ENCODE measurements at places on chromosomes 3 and 15. TPM values are rescaled to one million over a fixed set of nuclear protein-coding genes. Genes with fewer than 3 reads are reported as not detected.

DNA sequence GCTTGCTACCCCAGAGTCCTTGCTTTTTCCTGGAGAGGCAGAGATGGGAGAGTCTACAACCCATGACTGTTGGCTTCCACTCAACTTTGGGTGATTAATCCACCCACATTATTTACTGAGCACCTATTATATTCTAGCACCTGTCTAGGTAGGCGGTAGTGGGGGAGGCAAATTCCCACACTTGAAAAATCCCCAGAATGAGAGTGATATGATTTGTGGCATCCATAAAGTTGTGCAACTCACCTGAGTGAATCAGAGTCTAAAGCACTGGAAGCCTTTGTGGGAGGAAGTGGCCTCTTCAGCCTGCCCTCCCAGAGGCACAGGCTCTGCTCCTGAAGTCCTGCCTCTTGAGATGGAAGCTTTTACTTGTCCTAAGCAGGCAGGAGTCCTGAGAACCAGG is 40.4 kb upstream of the CTNNB1 start:
- DNase-seq = no peak

The TRIM42 gene
- not detected for total RNA-seq

DNA sequence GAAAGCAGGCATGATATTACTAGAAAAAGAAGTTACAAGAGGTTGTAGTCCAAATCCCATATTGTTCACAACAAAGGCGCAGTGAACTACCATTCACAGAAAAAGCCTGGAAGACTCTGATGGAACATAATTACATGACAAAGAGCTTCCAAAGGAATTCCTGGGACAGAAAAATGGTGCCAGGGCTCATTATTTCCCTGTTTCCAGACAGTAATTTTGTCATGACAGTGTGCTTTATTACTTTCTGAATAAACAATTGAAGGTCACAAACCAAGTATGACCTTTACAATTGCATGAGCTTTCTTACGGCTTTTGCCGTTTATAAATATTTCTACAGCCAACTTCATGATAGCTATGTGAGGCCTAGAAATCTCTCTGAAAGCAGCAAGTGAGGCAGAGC is 61.0 kb downstream of the CYFIP1 start:
- peak; percentile 38 for DNase-seq

DNA sequence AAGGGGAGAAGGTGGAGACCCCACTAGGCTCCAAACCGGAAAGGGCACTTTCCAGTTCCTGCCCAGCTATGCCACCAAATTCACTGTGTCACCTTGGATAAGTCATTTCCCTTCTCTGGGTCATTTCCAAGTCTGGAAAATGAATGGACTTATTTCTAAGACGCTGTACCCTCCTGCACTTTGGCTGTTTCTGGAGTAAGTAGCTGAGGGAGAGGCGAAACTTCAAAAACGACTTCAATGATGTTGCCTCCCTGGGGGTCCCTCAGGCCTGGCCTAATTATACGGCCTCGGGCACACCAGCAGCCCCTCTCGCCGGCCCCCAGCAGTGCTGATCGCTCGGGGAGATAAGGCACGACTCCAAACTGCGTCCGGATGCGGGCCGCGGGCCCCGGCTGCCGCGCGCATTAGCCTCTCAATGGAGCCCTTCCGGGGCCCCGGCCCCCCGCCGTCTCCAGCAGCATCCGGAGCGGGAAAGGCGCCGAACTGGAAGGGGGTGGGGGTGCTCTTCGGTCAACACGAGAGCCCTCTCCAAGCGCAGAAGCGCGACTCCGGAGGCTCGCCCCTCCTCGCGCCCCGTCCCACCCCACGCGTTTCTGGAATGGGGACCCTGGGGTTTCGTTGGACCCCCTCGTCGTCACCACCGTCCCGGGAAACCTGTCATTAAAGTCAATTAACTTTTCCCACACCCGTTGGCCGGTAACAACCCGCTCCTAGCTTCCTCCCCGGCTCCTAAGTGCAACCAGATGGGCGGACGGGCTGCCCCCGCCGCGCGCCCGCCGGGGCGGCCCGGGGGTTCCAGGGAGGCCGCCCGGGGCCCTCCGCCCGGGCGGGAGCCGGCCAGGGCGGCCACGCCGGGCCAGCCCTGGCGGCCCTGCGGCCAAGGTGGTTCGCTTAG is 4.8 kb downstream of the HES1 start:
- DNase-seq = peak; percentile 77

- DNase-seq = no peak
Measured at GRCh38 chr3:67000009-67000408, 1.9 kb downstream of the KBTBD8 start.

The PLA2G4B gene
- total RNA-seq = 4.0 TPM

DNA sequence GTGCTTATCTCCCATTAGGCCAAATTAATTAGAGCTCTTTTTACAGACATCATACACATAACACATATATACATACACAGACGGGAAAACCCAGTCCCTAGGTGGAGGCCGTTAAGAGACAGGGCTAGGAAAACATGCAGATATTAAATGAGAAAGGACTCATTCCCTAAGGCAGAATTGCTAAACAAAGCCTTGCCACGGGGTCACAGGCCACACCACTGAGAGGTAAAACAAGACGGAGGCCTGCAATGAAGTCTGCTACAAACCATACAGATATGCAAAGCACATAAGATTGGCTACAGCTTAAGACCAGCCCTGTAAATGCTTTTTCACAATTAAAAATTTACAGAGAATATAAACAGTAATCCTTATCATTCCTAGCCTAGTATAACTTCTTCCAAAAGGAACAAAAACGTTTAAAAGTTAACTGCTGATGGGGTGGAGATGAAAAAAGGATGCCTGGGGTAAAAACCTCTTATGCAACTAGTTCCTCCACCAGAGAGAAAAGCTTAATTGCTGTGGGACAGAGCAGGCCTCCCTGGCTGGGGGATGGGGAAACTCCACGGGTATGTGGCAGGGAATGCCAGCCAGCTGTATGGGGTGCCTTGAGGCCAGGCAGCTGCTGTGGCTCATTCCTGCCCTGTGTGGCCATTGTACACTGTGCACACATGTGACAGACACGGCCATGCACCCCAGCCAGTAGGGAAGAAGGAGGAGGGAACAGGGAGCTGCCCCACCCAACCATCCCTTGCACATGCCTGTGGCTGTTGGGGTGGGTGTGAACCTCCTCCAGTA is 481.4 kb upstream of the LMCD1 start:
- no peak for DNase-seq

DNA sequence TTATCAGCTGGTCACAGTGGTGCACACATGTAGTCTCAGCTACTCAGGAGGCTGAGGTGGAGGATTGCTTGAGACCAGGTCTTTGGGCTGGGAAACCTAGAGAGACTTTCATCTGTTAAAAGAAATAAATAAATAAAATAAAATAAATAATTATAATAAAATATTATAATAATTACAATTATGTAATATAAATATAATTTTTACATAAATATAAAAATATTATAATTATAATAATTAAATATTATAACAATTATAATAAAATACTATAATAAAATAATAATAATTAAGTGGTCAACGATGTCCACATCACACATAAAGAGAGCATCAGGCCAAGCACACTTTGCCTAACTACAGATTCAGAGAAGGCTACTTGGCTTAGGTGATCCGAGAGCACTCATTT is 14.6 kb downstream of the QRICH1 start:
- no peak for DNase-seq

GRCh38 chr3:115685097-115685496 is 61.8 kb downstream of the GAP43 start:
- no peak for DNase-seq

DNA sequence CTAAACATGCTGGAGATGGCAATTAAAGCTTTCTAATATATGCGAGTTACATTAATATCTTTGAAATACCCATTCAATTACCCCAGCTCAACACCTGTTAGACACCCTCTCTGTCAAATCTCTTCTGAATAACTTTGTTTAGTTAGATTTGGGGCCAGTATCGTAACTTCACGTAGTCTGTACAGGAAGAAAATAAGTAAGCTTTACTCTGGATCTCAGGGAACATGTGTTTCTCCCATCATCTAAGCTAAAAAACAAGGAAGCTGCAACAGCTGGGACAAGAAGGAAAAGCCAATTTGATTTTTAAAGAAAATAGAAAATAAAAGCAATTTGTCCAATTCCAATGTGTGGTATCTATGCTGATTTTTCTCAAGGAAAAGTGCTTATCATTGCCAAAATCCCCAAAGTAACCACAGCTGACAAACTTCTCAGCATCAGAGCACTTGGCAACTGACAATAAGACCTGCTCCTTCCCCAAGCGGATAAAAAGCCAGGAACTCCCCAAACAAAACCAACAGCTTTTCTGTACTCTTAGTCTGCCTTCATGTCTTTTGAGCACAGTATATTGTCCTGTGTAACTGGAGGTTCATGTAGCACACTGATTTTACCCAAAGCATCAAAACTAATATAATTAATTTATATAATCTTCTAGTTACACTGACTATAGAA is 279.1 kb downstream of the ZBTB20 start:
- no peak for DNase-seq

DNA sequence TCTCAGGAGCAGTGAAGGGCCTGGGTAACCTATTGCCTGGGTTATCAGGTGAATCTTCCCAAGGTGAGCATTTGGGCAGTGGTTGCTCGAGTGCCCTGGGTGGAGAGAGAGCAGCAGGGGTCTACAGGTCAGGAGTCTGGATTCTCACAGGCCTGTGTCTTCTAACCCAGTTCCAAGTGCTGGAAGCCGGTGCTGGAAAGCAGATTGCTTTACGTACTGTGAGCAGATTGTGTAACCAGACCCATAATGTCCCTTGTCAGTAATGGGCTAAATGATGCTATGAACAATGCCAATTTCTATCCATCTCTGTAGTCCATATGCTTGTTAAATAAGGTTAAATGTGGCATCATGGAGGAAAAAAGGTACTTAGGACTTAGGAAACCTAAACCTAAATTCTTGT is 106.5 kb downstream of the TPRG1 start:
- no peak for DNase-seq

DNA sequence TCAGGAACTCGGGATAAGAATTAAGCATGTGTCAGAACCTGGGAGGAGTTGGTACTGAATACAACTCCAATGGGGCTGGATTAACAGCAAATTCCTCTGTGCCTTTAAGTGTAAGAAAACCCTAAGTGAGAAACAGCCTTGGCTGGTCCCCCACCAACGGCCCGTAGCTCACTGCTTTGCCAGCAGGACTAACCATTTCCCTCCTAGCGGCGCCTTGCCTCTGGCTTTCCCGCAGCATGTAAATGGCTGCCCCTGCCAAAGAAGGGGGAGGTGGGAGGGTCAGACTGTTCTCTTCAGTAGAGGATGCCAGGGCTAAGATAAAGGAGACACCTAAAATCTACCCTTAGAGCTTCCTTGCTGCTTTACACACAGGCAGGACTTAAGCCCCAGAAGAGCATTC is 51.0 kb upstream of the SH3GL3 start:
- no peak for DNase-seq

DNA sequence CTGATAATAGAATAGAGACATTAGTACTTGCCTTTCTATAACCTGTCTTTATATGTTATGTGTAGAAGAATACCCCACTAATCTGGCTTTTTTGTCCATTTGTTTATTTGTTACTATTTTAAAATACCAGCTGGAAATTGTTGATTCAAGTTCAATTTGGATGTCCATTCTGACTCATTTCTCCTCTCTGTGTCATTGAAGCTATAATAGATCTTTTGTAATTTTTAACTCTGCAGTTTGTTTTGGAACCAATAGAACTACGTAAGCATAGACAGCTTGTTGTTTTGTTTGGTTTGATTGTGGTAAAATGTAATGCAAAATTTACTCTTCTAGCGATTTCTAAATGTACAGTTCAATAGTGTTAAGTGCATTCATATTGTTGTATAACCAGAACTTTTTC is 390.4 kb downstream of the ZIC1 start:
- DNase-seq = peak; percentile 11

DNA sequence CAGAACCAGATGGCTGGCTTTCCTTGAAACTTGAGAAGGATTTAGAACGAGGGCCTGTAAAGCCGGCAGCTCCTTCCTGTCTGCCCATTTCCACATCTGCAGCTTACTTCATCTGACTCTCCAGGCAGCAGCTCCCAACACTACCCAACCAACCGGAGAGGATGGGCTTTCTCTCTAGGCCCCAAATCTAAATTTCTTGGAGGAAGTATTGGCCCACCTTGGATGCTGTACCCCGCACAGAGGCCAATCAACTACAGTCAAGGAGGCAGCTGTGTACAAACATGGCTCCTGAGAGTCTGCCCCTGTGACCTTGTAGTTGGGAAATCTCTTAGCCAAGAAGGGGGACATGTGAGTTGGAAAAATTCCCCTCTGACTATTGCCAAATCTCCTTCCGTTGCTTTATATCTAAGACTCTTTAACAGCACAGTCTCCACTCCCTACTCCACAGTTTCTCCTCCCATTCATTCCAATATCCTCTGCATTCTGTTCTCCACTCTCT is 8.0 kb upstream of the ACAP2 start:
- DNase-seq = no peak

- no peak for DNase-seq
Measured at GRCh38 chr15:92664178-92664900, 8.8 kb upstream of the FAM174B start.

The ARRDC4 gene
- total RNA-seq = 0.97 TPM

GRCh38 chr3:15316998-15317435 is 15.4 kb downstream of the SH3BP5 start:
- no peak for DNase-seq
